Fibroblast of skin of right biceps (primary cell): ENCODE measurements at places on chromosomes 5 and 9.
A peak's percentile ranks its signal among the peaks of the same experiment; 100 is the strongest.

GRCh38 chr5:50962934-50963872 lies 296.8 kb downstream of the PARP8 start:
- DNase-seq: peak; percentile 47

GRCh38 chr9:93952784-93953495 lies 2.2 kb downstream of the BARX1 start:
- no peak for DNase-seq

GRCh38 chr9:35616681-35617459 lies 1.3 kb downstream of the CD72 start:
- peak; percentile 55 for DNase-seq

DNA sequence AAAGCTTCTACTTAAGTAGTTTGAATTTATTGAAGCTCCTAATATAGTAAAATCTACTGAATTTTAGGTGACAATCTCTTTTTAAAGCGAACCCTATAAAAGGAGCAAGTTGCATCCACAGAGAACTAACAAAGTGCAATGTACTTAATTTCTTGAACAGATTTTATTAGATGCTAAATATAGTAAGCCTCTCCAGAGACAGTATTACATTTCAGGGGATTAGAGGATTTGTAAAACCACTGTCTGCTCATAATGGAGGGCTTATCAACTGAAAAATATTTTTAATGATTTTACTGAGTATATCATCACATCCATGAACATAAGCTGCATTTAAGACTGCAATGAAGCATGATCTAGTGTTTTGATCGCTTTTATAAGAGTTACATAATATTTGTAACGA lies 230.0 kb upstream of the EFNA5 start:
- no peak for DNase-seq

GRCh38 chr5:133154274-133155075 lies 102.7 kb downstream of the HSPA4 start:
- DNase-seq: no peak

- no peak for DNase-seq
Measured at GRCh38 chr9:91065231-91066041, 263.8 kb downstream of the SYK start.

- DNase-seq: no peak
Measured at GRCh38 chr9:89745601-89746376, 141.0 kb downstream of the GADD45G start.

DNA sequence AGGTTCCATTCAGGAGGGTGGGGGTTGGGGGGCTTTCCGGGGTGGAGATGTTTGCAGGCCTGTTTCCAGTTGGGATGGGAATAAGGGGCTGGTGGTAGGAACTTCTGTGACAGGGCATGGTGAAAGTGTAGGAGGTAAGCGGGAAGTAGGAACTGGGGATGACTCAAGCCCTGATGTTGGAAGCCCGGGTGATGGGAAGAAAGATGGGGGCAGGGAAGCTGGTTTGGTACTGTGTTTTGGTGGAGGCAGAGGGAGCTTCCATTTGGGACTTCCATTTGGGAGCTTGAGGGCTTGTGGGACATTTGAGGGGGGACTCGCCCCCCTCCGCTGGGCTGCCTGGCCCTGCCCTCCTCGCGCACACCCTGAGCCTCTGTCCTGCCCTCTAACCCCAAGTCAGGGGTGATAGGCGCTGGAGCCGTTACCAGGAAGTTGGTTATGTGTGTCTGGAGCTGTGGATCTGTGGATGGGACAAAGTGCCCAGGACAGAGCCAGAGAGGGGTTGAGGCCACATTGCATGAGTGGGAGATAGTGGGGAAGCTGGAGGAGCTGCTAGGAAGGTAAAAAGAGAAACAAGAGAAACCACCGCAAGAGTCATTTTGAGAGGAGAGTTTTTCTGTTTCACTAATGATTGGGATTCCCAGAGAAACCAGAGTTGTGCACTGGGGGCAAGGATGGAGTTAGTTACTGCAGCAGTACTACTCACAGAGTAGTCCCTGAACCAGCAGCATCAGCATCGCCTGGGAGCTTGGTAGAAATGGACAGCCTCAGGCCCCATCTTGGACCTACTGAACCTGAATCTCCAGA lies 6.6 kb downstream of the RGS14 start:
- DNase-seq: peak; percentile 29
